ENCODE measurements at places on chromosomes 4 and X. TPM values are rescaled to one million over a fixed set of nuclear protein-coding genes. Genes with fewer than 3 reads are reported as not detected.

DNA sequence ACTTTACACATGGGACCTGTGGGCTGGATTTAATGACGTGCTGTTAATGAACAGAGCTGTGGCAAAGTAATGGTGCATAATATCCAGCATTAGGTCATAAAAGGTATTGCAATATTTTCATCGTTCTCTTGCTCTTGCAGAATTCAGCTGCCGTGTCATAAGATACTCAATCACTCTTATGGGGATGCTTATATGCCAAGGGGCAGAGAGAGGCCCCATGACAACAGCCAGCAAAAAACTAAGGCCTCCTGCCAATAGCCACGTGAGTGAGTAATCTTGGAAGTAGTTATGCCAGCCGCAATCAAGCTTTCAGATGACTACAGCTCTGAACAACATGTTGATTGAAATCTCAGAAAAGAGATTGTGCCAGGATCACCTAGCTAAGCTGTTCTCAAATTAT, 616.9 kb downstream of the FSTL5 start:
- no peak overlapping the region for H3K27ac ChIP-seq
- H3K27me3 ChIP-seq: peaks cover 2% of the 10 kb centered on the region
- no peak for DNase-seq
- H3K36me3 ChIP-seq: no peaks in the 10 kb centered on the region
- no peak overlapping the region for H3K4me3 ChIP-seq
- H3K4me1 ChIP-seq: no peaks in the 10 kb centered on the region

DNA sequence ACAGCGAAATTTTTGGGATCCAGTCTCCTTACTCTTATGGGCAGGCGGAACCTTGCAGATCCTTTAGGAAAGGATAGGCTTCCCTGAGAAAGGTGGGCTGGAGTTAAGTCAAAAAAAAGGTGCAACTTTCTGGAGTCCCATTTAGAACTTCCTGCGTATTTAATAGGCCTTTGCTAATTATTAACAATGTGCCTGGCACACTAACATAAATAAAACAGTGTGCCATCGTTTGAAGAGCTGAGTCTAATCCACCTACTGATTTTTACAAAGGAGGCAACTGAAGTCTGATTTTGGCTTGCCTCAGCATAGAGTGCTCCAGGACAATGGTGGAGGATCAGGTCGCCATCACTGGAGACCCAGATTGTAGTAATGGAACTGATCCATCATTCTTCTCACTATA, 15.7 kb downstream of the PLS3 start:
- no peaks in the 10 kb centered on the region for H3K4me1 ChIP-seq
- H3K4me3 ChIP-seq: no peak overlapping the region
- H3K27ac ChIP-seq: no peak overlapping the region
- H3K36me3 ChIP-seq: no peaks in the 10 kb centered on the region

GRCh38 chr4:15144967-15145295, 142.7 kb downstream of the CPEB2 start:
- H3K27ac ChIP-seq: no peak overlapping the region
- H3K36me3 ChIP-seq: no peaks in the 10 kb centered on the region
- H3K4me1 ChIP-seq: peaks cover 20% of the 10 kb centered on the region
- H3K4me3 ChIP-seq: no peak overlapping the region
- H3K27me3 ChIP-seq: no peaks in the 10 kb centered on the region

DNA sequence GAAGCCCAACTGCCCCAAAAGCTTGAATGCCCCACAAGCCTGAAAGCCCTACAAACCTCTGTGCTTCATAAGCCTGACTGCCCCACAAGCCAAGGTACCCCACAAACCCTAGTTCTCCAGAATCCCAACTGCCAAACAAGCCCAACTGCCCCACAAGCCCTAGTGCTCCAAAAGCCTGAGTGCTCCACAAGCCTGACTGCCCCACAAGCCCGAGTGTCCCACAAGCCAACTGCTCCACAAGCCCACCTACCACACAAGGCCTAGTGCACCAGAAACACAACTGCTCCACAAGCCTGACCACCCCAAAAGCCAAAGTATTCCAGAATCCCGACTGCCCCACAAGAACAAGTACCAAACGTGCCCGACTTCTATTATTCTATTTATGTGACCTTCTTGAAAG, 13.6 kb upstream of the HSFX3 start:
- H3K27ac ChIP-seq: no peak overlapping the region
- no peaks in the 10 kb centered on the region for H3K27me3 ChIP-seq
- no peaks in the 10 kb centered on the region for H3K36me3 ChIP-seq

DNA sequence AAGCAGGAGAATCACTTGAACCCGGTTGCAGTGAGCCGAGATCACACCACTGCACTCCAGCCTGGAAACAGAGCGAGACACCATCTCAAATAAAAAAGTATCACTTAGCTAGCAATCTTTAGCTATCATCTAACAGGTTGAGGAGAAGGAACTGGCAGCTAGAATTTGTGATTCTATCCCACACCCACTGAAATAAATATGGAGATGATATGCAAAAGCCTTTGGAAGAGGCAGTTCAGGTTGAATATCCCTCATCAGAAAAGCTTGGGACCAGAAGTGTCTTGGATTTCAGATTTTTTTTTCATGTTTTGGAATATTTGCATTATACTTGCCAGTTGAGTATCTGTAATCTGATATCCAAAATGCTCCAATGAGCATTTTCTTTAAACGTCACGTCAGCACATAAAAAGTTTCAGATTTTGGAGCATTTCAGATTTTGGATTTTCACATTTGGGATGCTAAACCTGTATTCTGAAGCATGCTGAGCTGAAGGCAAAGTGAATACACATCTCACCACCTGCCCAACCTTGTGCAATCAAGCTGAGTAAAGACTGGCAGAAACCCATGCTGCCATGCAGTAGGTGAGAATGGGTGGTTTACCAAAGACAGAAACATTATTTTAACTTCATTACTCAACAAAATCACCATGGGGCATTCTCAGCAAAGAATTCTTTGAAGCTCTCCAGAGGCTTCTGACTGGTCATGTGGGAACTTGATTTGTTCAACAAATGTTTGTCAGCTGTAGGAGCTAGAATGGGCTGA, 159.3 kb downstream of the SH3KBP1 start:
- no peaks in the 10 kb centered on the region for H3K36me3 ChIP-seq
- DNase-seq: no peak
- H3K4me3 ChIP-seq: no peak overlapping the region
- no peaks in the 10 kb centered on the region for H3K27me3 ChIP-seq

DNA sequence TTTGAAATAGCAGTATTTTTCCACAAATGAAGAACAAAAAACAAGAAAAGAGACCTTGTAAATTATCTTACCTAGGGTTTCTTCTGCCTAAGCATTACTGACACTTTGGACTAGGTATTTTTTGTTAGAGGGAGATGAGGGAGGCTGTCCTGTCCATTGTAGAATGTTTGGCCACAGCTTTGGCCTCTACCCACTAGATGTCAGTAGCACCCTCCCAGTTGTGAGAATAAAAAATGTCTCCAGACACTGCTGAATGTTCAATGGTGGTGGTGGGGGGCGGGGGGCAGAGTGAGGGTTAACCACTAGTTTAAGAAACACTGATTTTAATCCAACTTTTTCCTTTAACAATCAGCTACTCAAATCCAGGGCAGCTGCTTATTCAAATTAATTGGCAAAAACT, 25.8 kb downstream of the OTUD4 start:
- H3K4me1 ChIP-seq: no peaks in the 10 kb centered on the region
- no peak overlapping the region for H3K4me3 ChIP-seq

DNA sequence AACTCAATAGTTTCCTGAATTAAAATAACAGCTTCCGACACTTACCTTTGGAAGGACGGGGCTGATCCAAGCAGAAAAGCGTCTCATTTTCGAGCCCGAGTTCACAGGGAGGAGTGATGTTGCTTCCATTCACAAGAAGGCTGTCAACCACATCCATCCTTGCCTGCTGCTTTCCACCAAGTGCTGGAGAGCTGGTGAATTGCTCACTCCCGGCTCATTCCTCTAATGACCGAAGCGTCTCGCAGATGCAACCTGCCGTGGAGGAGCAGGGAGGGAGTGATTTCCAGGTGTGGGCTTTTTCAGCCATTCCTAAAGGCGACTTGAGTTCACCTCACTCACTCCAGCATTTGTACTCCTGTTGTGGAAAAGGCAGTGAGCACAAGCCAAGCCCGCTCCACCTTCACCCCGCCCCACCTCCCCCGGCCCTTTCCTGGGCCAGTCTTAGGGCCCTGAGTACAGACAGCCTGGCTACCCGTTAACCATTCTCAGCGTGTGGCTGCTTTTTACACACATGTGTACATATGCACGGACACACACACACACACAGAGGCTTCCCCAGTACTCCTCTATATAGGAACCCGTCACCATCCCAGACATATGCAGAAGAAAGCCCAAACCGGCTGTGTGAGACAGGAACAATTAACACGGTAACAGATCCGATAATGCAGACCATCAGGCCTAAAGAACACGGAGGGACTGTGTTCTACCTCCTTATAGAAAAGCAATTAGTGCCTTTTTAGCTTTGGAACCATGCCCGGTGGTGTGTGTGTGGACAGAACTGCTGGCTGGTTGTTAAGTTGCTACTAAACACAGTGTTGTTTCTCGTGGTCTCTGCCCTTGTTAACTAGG, at the start of gene CCKAR:
Gene CCKAR, minus strand, starts transcription at position 374 of the 849 bp plus-strand sequence. Its CDS starts 217 bp downstream, at position 157.
- peaks cover 2% of the 10 kb centered on the region for H3K4me1 ChIP-seq
- H3K36me3 ChIP-seq: no peaks in the 10 kb centered on the region
- no peak within 1 kb of the TSS for H3K4me3 ChIP-seq
- no peaks in the 10 kb centered on the region for H3K27me3 ChIP-seq
- no peak for DNase-seq

GRCh38 chr4:67885762-67886161, 2.0 kb upstream of the TMPRSS11D start:
- no peaks in the 10 kb centered on the region for H3K36me3 ChIP-seq
- H3K4me1 ChIP-seq: no peaks in the 10 kb centered on the region
- DNase-seq: no peak

DNA sequence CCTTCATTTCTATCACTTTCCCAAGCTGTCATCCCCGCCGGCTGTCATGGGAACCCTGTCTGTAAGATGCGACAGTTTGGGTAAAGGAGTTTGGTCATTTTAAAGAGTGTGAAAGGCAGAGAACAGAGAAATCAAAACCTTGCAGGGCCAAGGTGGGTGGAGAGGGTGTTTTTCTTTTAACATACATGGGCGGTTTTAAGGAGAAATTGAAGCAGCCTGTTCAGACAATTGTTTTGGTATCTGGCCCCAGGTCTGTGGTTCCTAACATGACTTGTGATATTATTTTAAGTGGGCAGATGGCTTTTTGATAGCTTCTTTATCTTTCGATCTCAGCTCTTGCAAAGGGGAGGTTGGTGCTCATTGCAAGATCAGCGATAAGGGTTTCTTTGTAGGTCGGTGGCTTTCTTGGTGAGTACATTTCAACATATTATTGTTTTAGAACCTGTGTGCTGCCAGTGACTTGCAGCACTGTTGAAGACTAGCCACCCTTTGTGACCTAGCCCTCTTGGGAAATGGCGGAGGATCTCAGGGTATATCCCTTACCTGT, 3.7 kb downstream of the PPP1R3F start:
- H3K4me1 ChIP-seq: peaks cover 8% of the 10 kb centered on the region
- H3K27ac ChIP-seq: no peak overlapping the region
- DNase-seq: no peak
- no peaks in the 10 kb centered on the region for H3K36me3 ChIP-seq
- no peak overlapping the region for H3K4me3 ChIP-seq

GRCh38 chr4:166827167-166827566, 407.1 kb downstream of the SPOCK3 start:
- no peaks in the 10 kb centered on the region for H3K36me3 ChIP-seq
- no peak overlapping the region for H3K4me3 ChIP-seq
- H3K4me1 ChIP-seq: no peaks in the 10 kb centered on the region
- no peak overlapping the region for H3K27ac ChIP-seq

DNA sequence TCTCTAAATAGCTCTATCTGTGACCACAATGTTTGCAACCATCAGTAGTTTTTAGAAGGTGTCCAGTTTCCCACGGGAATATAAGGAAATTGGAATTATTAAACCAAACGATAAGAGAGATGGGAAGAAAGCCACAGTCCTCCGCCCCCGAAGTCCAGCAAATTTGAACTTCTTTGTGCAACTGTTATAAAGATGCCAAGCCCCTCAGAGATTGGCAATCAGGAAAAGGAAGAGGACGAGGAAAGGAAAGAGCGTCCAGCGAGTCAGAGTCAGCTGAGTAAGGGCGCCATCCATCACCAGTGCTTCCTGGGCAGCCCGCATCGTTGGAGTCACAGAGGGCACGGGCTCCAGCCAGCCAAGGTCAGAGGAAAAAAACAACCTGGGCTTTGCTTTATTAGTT, 35.7 kb downstream of the LDB2 start:
- no peak for DNase-seq
- no peak overlapping the region for H3K4me3 ChIP-seq
- H3K36me3 ChIP-seq: no peaks in the 10 kb centered on the region
- H3K4me1 ChIP-seq: no peaks in the 10 kb centered on the region

DNA sequence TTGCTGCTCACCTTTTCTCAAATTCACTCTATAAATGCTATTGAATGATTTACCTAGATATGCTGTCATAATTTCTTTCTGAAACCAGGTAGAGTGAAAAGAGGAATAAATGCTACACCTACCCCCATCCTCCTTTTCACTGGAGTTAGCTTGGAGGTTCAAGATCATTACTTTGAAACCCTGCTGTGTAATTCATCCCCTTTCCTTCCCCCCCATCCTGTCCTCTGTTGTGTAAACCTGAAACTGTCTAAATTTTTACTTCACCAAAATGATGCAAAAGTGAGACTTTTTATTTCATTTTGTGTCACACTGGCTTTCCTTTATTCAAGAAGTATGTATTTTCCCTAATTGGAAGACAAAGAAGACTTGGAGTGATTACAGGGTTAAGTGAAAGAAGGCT, 5.4 kb downstream of the ZCCHC18 start:
- no peak overlapping the region for H3K27ac ChIP-seq
- no peak overlapping the region for H3K4me3 ChIP-seq
- H3K27me3 ChIP-seq: no peaks in the 10 kb centered on the region
- no peaks in the 10 kb centered on the region for H3K4me1 ChIP-seq
- DNase-seq: no peak

DNA sequence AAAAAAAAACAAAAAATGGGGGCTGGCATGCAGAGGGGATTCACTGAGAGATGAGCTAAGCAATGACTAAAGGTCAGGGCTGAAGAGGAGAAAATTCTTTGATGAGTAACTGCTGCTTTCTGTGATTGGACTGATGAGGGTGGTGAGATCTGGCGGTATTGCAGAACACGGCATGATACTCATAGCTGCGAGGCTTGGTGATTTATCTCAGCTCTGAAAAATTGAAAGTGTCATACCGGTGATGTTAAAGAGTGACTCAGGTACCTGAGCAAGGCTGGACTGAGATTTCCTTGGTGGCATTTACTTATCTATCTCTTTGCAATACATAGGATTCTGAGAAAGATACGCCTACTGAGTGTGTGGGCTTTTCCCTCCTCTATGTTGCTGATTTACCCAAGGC, 204.1 kb upstream of the DDX53 start:
- no peak overlapping the region for H3K4me3 ChIP-seq
- no peaks in the 10 kb centered on the region for H3K36me3 ChIP-seq
- no peak overlapping the region for H3K27ac ChIP-seq
- no peak for DNase-seq
- no peaks in the 10 kb centered on the region for H3K27me3 ChIP-seq

Gene FAM53A
- total RNA-seq: 1.8 TPM

Gene ASB11
- total RNA-seq: not detected
